Stimulated activated CD4-positive, alpha-beta T cell treated with anti-CD3 and anti-CD28 coated beads, Interleukin-12 subunit alpha, Interleukin-12 subunit beta, amount 100 ng/mL, for 4 hours (primary cell): ENCODE measurements at places on chromosomes 4 and X.
A peak's percentile ranks its signal among the peaks of the same experiment; 100 is the strongest.

GRCh38 chrX:25544641-25545040, 528.9 kb upstream of the ARX start:
- no peak for DNase-seq

DNA sequence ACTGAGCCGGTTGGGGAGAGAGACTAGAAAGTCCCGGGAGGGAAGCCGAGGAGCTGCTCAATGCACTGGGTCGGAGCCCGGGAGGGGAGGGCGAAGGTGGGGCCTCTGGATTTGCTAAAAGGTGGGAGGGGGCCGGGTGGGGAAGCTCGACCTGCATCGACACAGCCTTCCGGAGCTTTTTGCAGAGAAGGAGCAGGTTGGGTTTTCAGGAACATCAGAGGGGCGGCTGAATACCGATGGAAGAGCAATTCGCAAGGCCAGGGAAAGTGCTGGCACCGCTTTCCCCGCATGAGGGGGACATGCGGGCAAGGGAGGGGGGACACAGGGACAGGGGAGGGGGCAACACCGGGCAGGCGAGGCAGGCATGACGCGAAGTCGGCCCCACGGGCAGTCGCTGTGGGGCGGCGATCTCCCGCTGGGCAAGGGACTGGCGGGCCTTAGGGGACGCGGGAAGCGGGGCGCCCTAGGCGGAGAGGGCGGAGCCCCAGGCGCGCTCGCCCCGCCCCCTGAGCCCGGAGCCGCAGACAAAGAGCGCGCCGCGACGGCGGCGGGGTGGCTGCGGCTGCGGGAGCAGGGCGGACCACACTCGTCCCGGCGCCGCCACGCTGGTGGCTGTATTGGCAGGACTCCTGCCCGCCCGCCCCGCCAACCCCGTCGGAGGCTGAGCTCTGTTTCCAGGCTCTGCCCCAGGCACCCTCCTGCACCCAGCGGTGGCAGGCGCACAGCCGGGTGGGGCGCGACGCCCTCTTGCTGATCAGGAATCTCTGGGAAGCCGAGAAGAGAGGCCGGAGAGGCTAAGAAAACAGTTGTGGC, 11.6 kb downstream of the PDZD4 start:
- peak; percentile 51 for DNase-seq

GRCh38 chrX:18227458-18227857, 6.8 kb upstream of the BEND2 start:
- DNase-seq = no peak

- DNase-seq = no peak
Observed at GRCh38 chr4:113060853-113061252, 11.4 kb downstream of the ANK2 start.

GRCh38 chr4:1503583-1504471, 97.6 kb upstream of the NKX1-1 start:
- DNase-seq = no peak

DNA sequence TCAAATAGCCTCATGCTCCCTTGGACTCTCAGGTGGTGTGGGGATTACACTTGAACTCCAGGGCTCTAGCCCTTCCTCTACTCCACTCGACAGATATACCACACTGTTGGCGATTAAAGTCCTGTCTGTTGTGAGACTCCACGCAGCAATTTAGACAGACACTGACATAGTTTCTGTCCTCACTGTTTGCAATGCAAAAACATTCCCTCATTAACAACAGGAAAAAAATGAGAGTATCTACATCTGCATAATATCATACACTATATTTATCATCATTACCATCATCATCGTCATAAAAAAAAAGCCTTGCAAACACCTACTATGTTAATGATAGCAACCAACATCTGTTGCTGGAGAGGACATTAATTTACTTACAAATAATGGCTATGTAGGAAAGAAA, 132.4 kb downstream of the RASL11B start:
- no peak for DNase-seq

DNA sequence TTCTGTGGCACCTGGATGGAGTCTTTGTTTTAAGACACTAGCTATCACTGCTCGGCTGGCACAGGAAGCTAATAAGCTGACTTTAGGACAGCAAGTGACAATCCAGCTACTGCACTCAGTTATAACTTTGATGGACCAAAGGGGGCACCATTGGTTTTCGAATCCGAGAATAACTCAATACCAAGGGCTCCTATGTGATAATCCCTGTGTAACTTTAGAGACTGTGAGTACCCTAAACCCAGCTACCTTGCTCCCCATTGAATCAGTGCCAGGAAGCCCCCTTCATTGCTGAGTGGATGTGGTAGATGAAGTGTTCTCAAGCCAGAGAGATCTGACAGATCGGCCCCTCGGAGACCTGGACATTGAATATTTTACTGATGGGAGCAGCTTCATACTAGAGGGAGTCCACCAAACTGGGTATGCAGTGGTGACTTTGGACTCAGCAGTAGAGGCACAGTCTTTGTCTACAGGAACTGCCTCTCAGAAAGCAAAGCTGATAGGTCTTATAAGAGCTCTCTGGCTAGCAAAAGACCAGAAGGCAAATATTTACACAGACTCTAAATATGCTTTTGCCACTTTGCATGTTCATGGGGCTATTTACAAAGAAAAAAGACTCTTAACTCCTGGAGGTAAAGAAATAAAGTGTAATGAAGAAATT, 35.5 kb upstream of the UGT2B7 start:
- DNase-seq = no peak

- DNase-seq = no peak
Observed at GRCh38 chr4:2339458-2340271, 77.8 kb upstream of the MXD4 start.

DNA sequence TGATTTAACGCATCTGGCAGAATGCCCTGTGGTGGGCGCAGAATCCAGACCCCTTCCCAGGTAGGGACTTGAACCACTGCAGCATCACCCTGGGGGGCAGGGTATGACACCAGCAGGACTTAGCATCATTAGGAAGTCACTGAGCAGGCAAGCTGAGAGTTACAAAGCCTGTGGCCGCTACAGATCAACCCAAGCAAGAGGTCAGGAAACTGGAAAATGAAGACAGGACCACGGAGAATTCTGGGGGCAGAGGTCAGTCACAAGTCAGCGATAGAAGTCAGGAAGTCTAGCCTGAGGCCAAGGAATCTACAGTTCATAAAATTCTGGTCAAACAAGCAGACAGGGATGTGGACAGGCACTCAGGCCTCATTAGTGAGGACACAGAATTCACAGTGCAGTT, 108.4 kb downstream of the CHIC2 start:
- DNase-seq = no peak

GRCh38 chr4:87258677-87259076, 38.3 kb upstream of the KLHL8 start:
- DNase-seq = no peak

- DNase-seq = no peak
Observed at GRCh38 chr4:25527034-25527433, 128.6 kb upstream of the SLC34A2 start.

DNA sequence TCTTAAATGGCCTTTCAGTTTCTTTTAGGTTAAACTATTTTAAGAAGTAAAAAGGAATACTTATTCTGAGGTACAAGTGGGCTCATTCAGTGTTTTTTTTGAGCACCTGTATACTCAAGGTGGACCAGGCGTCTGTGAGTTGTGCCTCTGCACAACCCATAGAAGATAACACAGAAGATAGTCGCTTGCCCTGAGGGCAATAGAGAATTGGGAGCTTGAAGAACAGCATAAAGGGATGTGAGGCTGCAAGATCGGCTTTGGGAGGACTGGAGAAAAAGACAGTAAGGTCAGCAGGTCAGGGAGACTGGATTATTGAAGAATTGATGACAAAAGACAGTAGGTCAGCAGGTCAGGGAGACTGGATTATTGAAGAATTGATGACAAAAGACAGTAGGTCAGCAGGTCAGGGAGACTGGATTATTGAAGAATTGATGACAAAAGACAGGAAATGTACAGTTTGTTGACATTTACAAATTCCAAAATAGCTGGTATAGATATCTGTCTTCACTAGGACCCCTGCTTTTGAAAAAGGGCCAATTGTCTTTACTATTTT, 3.1 kb downstream of the CPE start:
- DNase-seq = no peak

DNA sequence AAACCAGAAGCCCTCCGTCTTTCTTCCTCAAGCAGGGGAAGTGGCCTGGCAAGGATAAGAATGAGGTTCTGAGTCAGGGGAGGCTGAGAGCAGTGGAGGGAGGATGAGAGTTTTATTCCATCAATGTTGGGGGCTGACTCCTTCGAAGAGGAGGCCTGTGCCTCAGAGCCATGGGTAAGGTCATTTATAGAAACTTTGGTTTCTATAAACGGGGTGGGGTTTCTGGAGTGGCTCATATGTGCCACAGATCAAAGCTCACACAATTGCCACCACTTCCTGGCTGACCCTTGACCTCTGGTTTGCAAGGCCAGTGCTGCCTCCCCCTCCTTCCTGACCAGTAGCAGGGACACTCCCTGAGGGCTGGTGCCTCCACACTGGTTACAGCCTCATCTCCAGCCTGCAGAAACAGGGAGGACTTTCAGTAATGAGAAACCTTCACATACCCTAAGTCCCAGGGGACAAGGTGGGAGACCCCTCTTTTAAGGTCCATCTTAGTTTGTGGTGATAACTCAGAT, 166.0 kb downstream of the PDGFRA start:
- no peak for DNase-seq

GRCh38 chr4:170884969-170885570, 795.3 kb upstream of the AADAT start:
- no peak for DNase-seq

DNA sequence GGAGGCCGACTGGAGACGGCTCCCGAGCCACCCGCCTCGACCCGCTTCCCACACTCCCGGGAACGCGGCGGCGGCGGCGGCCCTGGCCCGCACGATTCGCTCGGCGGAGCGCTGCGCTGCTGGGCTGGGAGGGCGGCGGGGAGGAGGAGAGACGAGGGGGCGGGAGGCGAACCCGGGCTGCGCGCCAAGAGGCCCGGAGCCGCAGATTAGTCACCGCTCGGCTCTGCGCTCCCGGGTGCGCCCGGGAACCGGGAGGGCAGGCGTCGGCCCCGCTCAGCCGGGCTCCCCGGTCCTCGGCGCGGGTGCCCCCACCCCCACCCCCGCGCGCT, 11.2 kb upstream of the BCOR start:
- DNase-seq = peak; percentile 64

DNA sequence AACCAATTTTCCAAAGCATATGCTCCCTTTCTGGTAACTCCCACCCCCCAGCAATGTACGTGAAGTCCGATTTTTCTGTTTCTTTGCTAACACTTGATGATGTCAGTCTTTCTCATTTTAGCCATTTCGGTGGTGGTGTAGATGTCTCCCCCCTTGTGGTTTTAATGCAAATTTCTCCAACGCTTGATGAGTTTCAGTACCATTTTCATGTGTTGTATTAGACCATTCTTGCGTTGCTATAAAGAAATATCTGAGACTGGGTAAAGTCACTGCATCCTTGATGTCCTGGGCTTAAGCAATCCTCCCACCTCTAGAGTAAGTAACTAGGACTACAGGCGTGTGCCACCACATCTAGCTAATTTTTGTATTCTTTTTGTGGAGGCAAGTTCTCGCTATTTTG, 148.4 kb upstream of the VCX3A start:
- DNase-seq = no peak

GRCh38 chr4:38174801-38175200, 214.6 kb downstream of the PTTG2 start:
- no peak for DNase-seq

DNA sequence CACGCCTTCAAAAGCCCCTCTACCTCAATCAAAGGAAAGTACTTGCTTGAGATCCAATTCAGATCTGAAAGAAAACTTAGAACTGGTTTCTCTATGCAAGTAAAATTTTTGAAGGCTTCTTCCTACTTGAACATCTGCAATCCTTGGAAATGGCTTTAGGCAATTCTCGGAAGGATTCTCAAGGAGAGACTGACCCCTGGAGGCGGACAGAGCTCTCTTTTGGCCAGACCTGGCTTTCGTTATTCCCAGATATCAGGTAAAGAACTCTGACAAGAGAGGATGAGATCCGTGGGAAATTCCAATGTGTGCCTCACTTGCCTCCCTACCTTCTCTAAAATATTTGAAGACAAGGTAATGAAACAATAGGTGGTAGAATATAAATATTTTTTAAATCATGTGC, 670.3 kb upstream of the FAM241A start:
- DNase-seq = no peak

GRCh38 chr4:177489471-177490246, 47.4 kb upstream of the AGA start:
- no peak for DNase-seq

DNA sequence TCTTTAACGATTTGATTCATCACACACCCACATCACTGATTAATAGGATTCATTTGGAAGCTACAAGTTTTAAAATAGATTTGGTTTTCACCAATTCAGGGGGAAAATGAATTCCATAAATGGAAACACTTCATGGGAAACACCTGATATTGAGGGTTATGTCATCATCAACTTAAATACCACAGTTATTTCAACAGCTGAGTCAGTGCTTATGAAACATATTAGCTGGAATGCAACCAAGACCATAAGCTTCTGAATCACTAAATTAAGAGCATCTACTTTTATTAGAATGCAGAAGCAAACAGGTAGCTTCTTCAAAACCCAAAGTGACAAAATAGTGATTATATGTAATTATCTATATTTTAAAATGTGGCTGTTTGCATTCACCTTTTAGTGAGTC, 207.8 kb upstream of the DCAF8L1 start:
- no peak for DNase-seq

- no peak for DNase-seq
Observed at GRCh38 chrX:39983715-39984114, 114.0 kb downstream of the BCOR start.

GRCh38 chrX:23919706-23920320, 12.0 kb downstream of the CXorf58 start:
- no peak for DNase-seq

GRCh38 chrX:125219852-125220251, 99.8 kb upstream of the TEX13C start:
- no peak for DNase-seq

GRCh38 chrX:74510401-74510800, 89.1 kb downstream of the SLC16A2 start:
- no peak for DNase-seq

GRCh38 chrX:137031039-137031438, 2.8 kb downstream of the GPR101 start:
- DNase-seq = no peak

GRCh38 chrX:154799556-154800348, 5.5 kb downstream of the MPP1 start:
- DNase-seq = no peak

DNA sequence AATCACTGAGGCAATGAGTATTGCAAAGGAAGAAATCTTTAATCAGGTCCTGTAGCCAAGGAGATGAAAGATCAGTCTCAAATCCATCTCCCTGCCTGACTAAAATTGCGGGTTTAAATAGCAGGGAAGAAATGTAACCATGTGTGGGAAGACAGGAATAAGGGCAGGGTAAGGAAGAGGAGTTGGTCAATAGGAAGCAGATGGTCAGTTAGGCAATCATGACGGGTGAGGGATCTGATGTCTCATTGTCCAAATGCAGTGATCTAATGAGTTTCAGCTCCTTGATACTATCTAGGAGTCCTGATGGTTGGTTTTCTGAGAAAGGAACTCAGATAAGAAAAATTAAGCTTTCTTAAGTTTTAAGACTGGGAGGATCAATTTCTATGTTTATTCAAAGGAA, 200.8 kb downstream of the SPATA18 start:
- DNase-seq = no peak

DNA sequence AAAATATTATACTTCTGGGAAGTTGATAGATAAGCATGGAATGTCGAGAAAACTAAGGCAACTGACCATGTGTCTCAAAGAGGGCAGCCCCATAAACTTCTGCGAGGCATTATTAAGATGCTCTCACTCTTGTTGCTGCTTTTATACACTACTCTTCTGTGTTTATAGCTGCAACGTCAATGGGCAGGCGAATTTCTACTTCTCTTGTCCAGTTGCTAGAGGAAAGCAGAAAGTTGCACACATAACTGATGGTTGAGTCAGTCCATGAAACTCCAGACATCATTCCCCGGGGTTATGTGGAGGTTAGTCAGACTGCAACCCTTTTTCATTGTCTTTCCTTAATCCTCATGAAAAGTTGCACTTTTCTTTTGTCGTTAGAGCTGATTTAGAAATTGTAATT, 39.8 kb downstream of the VCX3B start:
- no peak for DNase-seq
